ENCODE measurements at places on chromosomes 5 and 9.

- no peak for DNase-seq
- peaks cover 24% of the 10 kb centered on the region for H3K36me3 ChIP-seq
- H3K4me3 ChIP-seq = no peak overlapping the region
- no peaks in the 10 kb centered on the region for H3K4me1 ChIP-seq
- H3K27ac ChIP-seq = peak overlapping the region; percentile 71
- no peaks in the 10 kb centered on the region for H3K27me3 ChIP-seq
These were observed 307.9 kb downstream of the FBXL7 start for GRCh38 chr5:15807871-15808270.

DNA sequence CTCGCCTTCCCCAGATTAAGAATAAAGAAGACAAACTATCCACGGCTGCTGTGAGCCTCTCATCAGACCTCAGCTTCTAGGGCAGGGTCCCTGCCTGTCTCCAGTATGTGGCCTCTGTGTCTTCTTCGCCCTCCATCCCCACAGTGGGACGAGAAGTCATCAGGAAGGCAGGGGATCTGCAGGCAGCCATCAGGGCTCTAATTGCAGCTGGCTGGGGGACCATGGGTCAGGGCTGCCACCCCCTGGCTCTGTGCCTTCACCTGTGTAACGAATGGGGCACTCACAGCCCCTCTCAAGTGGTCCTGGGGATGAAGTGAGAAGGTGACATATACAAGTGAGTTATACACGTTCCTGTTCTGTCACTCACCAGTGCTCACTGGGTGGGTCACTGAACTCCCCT, 139.8 kb downstream of the KCNIP1 start:
- no peak overlapping the region for H3K4me3 ChIP-seq
- peaks cover 8% of the 10 kb centered on the region for H3K4me1 ChIP-seq
- no peak for DNase-seq
- peaks cover 33% of the 10 kb centered on the region for H3K27me3 ChIP-seq

DNA sequence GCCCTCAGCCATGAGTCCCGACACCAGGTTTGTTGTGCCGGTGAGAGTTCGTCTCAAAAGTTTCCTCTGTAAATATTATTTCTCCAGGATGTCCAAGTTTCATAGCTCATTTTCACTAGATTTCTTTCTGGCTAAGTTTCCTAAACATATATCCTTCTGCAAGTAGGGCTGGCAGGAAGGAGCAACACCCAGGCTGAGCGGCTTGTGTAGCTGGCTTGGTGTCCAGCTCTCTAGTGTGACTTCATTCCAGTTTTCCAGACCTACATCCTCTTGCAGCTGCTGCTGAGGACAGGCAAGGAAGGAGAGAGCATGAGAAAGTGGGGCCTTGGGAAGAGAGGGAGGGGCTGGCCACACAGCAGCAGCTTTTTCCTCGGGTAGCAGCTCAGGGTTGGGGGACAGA, 80.3 kb downstream of the FGF1 start:
- H3K4me1 ChIP-seq = peaks cover 41% of the 10 kb centered on the region
- peaks cover 5% of the 10 kb centered on the region for H3K27me3 ChIP-seq
- DNase-seq = no peak
- H3K36me3 ChIP-seq = no peaks in the 10 kb centered on the region

DNA sequence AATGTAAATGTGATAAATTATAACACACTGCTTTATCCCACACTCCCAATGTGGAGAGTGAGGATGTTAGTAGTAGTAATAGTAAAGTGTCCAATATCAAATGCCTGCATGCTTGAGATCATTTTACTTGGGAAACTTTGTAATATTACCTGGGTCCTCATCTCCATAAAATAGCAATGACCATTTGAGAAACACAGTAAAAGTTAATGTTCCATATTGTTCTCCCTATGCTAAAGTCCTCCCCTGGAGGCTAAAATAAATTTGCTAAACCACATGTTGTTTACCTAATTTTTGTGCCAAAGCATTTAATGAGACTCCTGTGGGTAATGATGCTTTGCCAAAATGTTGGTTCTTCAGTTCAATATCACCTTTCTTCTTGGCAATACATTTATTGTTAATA, 291.2 kb downstream of the CDH10 start:
- H3K27me3 ChIP-seq = peaks cover 8% of the 10 kb centered on the region
- H3K36me3 ChIP-seq = no peaks in the 10 kb centered on the region
- no peak for DNase-seq
- H3K4me3 ChIP-seq = no peak overlapping the region
- H3K4me1 ChIP-seq = peaks cover 13% of the 10 kb centered on the region

DNA sequence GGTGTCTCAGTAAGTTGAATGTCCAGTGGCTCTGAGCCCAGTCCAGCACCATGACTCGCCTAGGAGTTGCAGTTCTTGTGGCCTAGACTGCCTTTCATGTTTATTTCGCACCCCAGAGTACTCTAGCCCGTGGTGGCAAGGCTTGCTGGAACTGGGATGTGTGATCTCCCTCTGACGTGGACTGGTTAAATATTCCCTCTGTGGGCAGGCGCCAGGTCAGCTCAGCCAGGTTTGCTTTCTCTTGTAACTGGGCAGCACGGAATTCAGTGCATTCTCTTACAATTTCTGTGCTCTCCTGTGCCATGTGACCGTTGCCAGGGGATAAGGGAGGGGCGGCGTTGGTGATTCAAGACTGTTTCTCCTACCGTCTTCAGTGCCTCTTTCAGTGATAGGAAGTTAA, 270.8 kb downstream of the KDM4C start:
- H3K27ac ChIP-seq = no peak overlapping the region
- peaks cover 13% of the 10 kb centered on the region for H3K36me3 ChIP-seq
- no peak for DNase-seq
- H3K27me3 ChIP-seq = no peaks in the 10 kb centered on the region

DNA sequence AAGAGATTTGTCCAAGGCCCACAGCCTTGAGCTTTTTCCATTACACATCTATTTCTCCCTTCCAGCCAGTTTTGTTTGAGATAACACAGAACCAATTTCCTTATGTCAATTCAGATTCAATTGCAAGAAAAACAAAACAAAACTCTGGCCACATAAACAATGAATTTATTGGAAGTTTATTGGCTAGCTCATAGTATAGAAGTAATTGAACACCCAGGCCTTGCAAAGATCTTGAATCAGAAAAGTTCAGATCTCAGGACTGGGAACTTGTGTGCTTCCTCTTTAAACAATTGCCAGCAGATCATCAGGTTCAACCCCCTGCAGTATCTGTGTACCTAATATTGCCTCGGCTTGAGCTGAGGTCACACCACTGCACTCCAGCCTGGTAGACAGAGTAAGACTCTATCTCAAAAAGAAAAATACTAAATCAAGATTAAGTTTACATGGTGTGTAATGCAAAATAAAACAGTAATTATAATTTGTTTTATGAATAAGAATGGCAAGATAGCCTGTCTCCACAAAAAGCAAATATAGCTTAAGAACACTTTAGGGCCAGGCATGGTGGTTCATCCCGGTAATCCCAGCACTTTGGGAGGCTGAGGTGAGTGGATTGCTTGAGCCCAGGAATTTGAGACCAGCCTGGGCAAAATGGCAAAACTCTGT, 4.1 kb upstream of the ZCCHC10 start:
- no peak overlapping the region for H3K4me3 ChIP-seq
- H3K36me3 ChIP-seq = peaks cover 3% of the 10 kb centered on the region
- H3K27me3 ChIP-seq = peaks cover 4% of the 10 kb centered on the region
- DNase-seq = no peak
- peaks cover 25% of the 10 kb centered on the region for H3K4me1 ChIP-seq
